ENCODE measurements at places on chromosomes 11 and 22.

GRCh38 chr22:44452531-44453420, 45.3 kb downstream of the RTL6 start:
- no peak for DNase-seq

- DNase-seq, result no peak
Observed at GRCh38 chr22:21067901-21068680, 22.3 kb downstream of the LRRC74B start.

GRCh38 chr11:34546511-34547209, 33.1 kb upstream of the ELF5 start:
- no peak for DNase-seq

- DNase-seq, result no peak
Observed at GRCh38 chr11:105049481-105049880, 4.3 kb upstream of the CARD16 start.

GRCh38 chr11:21501245-21501644, 691.6 kb upstream of the ANO5 start:
- DNase-seq, result no peak

DNA sequence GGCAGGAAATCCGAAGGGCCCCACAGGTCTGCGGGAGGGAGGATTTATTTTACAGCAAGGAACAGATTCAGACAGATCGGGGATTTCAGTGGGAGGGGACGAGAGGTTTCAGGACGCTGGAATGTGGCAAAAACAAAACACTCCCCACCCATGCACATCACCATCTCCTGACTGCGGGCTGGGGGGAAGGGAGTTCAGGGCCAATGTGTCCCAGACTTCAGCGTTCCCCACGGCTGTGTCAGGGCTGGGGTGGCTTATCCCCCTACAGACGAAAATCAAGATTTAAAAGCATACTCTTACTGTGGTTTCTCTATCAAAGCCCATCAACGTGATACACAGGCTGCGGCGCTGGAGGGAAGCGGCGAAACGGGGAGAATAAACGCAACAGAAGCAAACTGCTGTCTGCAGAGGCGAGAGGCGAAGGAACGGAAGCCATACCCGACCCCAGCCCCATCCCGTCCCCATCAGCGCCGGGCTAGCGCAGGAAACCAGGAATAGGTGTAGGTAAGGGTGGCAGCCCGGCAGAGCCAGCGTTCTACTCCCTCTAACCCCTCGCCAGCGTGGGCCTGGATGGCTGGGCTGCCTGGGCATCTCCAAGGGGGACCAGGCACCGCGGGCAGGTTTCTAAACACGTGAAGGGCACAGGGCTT, 2.7 kb downstream of the TENM4 start:
- no peak for DNase-seq

GRCh38 chr11:62612366-62613290, at the start of the genes EML3 and ROM1:
Gene EML3 (minus strand): TSS chr11:62612775. CDS start chr11:62612457, 318 bp downstream.
Gene ROM1 (plus strand): TSS chr11:62613257. CDS start chr11:62613282, 25 bp downstream.
- no peak for DNase-seq

DNA sequence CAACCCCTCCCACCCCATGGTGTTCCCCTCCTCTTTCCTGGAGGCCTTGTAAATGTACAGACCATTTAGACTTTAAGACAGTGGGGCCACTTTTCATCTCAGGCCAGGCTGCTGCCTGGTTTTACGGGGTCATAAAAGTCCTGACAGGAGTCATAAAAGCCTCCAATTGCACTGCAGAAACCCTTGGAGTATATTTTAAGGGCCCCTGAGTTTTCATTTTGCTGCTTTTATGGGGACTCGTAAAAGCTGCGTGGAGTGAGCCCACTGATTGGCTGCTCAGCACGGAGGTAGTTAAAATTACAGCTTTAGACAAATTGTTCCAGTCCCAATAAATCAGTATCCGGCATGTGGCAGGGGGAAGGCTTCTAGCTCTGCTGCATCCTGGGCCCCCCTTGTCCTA, 627.6 kb downstream of the NTM start:
- peak; percentile 27 for DNase-seq

- DNase-seq, result no peak
Observed at GRCh38 chr11:117786135-117786870, 10.7 kb downstream of the DSCAML1 start.

GRCh38 chr22:45320357-45320976, 10.7 kb downstream of the FAM118A start:
- DNase-seq, result no peak

DNA sequence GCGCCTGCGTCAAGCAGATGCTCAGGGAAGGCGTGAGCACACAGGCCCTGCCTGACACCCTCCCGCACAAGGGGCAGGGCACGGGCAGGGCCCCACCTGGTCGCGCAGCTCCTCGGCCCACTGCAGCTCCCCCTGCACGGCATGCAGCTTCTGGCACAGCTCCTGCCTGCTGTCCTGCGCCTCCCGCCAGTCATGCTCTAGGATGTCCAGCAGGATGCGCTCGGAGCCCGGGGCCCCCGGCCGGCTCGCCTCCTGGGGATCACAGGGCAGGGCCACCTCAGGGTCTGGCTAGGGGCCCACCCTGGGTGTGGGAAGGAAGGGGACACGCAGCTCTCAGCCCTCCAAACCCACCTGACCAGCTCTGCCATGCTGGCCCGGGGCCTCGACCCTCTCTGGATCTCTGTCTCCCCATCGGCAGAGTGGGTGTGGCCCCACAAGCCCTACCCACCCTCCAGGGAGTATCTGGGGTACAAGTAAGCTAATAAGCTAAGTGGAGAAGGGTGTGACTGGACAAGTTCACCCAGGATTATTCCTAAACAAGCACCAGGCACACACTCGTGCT, 10.7 kb downstream of the CARD10 start:
- no peak for DNase-seq

DNA sequence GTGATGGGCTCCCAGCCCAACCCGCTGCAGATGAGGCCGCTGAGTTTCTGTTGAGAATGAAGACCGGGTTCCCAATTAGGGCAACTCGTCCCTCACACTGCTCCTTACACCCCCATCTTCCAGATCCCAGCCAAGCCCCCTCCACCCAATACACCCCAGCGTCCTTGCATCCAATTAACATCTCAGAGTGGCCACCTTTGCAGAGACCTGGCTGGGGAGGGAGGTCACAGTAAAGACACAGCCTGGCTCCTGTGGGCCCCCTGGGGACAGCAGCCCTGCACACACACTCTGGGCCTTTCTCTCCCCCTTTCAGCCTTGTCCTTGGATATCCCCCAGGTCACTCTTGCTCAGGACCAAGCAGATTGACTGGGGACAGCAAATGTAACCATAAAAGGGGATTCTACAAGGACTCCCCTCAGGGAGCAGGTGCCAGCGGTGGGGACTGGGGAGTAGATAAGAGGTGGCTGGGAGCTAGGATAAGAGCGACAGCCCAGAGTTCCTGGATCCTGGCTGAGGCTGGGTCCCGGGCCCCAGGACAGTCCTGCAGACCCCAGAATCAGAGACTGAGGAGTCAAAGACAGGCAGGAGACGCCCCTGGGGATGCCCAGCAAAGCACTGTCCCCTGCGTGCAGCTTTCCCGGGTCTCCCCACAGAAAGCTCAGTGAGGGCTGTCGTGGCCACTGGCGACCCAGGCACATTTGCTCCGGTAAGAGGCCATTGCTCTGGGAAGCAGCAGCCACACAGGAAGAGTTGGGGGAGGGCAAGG, 8.4 kb downstream of the APOBEC3A start:
- DNase-seq, result no peak

DNA sequence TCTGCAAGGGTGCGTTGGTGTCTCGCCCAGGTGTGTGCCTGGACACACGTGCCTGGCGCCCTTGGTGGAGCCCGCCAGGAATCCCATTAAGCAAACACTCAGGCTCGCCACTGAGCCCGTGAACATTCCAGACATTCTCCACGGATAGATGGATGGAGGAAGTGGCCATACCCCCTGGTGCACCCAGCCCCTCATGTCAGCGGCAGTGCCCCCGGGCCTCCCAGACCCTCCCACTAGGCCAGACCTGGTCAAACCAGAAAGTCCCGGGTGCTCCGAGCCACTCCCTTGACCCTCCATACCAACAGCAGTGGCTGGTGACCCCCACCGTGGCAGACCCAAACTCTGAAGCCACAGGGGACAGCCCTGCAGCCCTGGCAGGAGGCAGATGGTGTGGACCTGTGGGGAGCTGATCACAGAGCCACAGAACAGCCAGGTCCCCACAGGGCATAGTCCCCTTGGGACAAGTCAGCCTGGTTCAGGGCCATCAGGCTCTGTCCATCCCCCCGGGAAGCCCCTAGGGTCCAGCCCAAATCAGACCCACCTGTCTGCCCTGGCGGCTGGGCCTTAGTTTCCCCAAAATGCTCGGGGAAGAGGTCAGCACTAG, 1.9 kb downstream of the EPS8L2 start:
- no peak for DNase-seq

DNA sequence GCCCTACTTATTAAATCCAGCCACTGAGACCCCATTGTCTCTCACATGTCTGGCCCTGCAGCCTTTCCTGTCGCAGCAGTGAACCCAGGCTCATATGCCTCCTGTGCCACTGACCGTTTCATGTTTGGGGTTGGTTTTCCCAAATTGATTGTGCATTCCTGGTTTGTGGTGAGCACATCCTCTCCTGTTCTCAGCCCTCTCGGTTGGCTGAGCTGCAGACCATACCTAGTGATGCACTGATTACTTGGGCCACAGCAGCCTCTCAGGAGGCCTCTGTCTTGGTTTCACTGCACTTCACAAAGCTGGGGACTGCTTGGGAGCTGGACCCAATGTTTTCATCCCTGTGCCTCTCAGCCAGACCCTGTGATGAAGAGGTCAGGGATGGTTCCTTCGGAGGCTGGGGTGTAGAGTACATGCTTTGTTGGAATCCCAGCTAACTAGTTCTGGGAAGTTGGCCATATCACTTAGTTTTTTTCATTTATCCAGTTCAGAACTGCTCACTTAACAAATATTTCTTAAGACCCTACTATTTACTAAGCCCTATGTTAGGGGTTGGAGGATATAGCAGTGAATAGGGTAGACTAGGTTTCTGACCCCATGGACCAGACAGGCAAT, 30.9 kb downstream of the PARVA start:
- DNase-seq, result no peak

GRCh38 chr11:1193326-1194230, 29.3 kb upstream of the MUC5B start:
- no peak for DNase-seq

DNA sequence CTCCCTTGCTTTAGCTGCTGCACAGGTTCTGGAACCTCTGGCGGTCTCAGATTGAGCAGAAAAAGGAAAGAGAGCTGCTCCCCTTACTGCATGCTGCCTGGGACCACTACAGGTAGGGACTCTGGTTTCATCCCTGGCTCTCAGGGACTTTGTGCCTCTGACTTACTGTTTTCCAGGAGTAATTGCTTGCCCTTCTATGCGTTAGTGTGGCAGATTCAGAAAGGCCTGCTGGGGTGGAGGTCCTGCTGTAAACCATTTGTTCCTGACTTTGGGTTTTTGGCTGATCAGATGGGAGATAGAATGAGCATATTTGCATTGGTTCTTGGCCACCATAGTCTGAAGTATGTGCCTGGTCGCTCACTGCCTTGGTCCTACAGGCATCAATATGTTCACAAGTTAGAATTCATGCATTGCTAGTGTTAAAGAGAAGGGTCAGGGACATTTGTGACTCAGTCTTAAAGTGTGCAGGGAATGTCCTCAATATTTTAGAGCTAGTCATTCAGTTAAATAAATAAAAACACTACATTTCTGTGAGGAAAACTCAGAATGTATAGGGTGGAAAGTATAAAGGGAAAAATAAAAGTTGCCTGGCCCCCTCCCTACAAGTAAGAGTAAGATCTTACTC, 78.0 kb downstream of the PISD start:
- no peak for DNase-seq

DNA sequence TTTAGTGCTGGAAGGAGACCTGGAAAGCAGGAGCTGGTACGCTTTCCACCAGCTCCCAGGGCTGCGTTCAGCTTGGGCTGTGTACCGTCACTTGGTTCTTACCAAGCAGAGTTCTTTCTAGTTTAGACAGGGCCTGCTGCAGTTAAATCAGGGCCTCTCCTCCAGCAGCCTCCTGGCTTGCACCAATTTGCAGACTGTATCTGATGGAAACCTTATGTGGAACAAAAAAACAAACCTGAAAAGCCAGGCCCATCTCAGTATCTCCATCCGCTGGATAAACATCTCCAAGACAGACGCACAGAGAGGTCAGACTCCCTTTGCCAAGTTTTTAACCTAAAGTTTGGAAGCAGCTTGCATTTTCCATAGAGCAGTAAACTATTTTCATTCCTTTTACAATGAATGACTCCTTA, 288.6 kb upstream of the SORL1-AS1 start:
- no peak for DNase-seq

DNA sequence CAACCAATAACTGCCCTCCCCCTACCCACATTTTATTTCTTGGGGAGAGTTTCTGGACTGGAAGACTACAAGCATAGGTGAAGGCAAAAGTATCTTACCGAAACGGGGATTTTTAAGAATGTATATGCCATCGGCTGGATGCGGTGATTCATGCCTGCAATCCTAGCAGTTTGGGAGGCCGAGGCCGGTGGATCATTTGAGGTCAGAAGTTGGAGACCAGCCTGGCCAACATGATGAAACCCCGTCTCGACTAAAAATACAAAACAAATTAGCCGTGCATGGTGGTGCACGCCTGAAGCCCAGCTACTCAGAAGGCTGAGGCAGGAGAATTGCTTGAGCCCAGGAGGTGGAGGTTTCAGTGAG, 20.8 kb upstream of the SLN start:
- no peak for DNase-seq

DNA sequence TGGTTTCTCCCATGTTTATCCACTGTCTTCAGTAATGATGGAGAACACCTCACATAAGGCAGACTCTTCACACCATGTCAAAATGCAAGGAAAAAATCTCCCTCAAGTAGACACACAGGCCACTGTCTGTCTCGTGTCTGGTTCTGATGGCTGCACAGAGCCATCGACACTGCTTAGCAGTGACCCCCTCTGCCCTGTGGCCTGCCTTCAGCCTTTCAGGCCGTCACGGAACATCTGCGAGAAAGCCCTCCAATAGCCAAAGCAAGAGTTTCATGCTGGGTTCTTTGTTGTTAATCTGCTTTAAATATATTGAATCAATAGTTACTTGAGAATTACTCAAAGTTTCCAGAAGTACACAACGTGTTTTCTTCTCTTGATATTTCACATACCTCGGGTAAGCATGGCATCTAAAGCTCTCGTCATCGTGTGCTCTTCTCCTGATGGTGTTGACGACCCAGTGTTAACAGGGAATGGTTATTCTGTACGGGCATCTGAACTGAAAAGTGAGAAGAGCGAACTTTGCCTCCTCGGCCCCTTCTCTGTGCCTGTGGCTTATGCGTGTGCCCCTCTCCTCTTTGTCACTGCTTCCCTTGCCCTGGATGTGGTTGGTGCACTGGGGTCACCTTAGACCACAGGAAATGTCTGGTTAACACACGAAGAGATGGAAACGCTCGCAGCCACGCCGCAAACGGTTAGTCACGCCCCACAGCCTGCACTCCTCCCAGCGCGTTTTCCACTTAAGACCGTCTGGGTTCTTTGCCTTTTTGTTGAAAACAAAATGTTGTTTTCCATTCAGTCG, 33.4 kb upstream of the CTTN start:
- DNase-seq, result no peak

- DNase-seq, result no peak
Observed at GRCh38 chr22:28829358-28830181, 29.2 kb upstream of the XBP1 start.

GRCh38 chr11:109012991-109013390, 348.1 kb downstream of the DDX10 start:
- DNase-seq, result no peak

GRCh38 chr11:78193806-78194205, 5.1 kb downstream of the USP35 start:
- no peak for DNase-seq

GRCh38 chr11:88404932-88405710, 67.6 kb upstream of the CTSC start:
- DNase-seq, result no peak

Measured in NCI-H1417 treated with DMSO at 0.1 percent for 48 hours (cell line).